HL-60 (cell line): ENCODE measurements at places on chromosomes 13 and 19.
A peak's percentile ranks its signal among the peaks of the same experiment; 100 is the strongest.

DNA sequence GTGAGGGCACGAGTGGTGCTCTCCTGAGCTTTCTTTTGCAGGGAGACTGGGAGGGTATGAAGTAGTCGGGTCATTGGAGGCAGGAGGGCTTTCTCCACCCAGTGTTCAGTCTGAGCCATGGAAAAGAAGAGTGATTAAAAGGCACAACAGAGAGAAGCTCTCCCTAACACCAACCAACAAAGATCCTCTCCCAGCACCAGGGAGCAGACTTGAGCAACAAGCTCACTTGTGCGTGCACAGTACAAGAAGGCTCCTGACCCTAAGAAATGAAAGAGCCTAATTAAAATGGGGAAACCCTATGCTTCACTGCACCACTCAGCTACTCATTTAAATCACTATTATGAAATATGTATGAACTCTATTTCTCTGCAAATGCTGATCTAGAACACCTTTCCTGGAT, 276.3 kb upstream of the SOX21 start:
- DNase-seq: no peak

GRCh38 chr13:76711550-76712182, 174.5 kb downstream of the KCTD12 start:
- DNase-seq: peak; percentile 41

- DNase-seq: peak; percentile 77
Measured at GRCh38 chr19:46753420-46754155, 7.3 kb upstream of the STRN4 start.

GRCh38 chr13:76019421-76020044, 383.4 kb downstream of the LMO7 start:
- no peak for DNase-seq

DNA sequence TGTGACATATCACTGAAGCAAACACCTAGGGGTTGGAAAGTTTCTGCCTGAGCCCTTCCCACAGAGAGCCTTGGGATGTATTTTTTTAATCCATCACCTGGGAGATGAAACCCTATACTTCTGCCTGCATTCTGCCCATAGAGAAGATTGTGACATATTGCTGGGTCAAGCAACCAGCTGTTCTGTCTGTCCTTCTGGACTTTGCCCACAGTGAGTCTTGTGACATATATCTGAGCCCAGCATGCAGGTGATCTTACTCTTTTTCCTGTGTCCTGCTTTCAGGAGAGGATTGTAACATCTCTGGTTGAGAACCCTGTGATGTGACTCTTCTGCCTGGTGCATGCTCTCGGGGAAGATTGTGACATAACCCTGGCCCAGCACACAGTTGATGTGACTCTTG, 24.9 kb upstream of the ZNF681 start:
- DNase-seq: no peak

DNA sequence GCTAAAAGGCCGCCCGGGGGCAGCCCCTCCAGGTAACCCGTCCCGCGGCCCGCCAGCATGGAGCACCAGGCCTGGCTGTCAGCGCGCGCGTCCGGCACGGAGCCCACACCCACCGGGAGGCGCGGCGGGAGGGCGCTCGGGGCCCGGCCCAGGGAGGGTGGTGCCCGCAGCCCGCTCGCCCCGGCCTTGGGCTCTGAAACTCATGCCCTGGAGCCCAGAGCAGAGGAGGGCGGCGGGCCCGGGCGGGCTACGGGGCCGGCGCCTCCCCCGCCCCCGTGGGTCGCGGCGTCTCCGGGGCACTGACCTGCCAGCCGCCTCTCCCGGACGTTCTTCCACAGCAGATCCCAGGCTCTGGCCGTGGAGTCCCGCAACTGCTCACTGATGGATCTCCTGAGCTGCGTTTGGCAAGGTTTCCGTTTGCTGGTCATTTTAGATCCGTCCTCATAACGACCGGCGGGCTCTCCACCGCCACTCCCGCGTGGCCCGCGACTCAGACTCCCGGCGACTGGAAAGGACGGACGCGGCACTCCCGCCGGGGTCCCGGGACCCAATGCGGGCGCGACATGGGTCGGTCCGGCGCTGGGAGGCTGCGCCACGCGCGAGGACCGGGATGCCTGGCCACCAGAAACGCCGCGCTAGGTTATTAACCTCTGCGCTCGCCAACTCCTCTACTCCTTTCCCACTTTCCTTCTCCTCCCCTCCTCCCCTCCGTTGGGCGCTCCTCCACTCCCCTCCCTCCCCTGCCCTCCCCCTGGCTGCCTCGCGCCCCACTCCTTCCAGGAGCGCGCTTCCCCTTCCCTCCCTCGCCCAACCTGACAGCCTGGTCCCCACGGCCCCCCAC, 64.7 kb upstream of the STARD13 start:
- DNase-seq: no peak

- DNase-seq: no peak
Measured at GRCh38 chr13:113620036-113620796, 35.7 kb downstream of the TFDP1 start.

GRCh38 chr19:46999878-47000277, 19.8 kb upstream of the NPAS1 start:
- DNase-seq: no peak

GRCh38 chr19:13012690-13013608, 17.7 kb downstream of the NFIX start:
- no peak for DNase-seq

- DNase-seq: no peak
Measured at GRCh38 chr19:20278342-20278741, 111.3 kb downstream of the ZNF486 start.

DNA sequence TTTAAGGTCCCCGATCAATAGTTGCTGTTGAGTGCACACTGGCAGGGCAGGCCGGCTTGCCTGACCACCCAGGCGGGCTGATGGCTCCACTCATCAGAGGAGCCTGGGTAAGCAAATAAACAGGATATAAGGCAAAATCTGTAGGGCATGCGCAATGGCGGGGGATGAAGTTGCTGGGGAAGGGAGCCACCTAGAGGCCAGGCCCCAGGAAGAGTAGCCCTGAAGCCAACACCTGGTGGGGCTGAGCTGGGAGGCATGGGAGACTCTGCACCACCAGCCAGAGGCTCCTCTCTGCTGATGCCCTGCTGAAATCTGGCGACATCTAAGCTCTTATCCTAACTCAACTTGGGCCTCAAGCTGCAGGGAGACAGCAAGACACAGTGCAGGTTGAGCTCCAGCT, 324.3 kb downstream of the ZNF536 start:
- no peak for DNase-seq

DNA sequence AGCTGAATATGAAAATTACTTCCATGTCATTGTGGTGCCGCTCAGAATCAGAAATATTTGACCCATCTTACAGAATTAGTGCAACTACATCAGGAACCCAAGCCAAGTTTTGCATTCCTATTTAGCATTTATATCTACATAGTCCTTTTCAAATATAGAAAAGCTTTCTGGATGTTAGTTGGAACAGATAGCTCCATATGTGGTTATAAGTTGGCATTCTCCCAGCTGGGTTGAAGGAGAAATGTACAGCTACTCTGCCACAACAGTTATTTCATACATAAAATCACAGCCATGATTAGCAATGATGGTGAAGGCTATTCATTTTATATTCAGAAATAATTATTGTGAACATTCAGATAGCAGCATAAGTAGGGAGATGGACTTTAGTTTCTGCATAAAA, 28.2 kb downstream of the HPN start:
- DNase-seq: no peak

DNA sequence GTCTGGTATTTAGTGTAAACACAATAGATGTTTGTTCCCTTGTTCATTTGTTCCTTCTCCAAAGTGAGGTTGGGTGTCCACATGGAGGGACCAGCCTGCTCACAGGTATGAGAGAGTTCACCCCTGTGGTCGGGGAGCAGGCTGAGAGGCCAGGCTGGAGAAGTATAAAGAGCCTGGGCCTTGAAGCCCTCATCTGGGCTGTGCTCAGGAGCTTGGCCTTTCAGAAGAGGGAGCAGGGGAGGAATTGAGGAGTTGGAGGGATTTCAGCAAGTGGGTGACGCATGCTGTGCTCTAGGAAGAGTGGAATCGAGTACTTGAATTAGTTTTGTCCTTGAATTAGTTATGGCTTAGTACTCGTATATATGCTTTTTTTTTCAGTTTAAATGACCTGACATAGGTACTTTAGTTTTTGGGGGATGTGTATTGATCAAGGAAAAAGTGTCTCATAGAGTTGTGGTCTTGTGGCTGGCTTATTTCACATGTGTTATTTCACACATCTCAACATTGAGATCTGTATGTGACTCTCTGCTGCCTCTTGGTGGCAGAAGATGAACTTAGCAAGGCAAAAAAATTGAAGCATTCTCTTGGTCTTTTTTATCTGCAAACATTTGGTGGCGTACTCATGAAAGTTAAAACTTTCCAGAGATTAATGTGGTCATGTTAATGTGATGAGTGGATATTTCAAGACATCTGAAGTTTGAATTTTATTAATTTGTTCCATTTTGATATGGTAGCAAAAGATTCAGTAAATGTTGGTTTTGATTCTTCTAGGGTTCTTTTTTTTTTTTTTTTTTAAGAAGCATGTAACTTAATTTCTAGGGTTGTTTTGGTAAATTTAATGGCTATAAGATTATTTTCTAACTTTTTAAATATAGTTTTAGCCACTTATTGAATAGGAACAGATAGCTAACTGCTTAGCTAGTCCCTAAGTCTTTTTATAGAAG, 54.3 kb downstream of the SLAIN1 start:
- peak; percentile 53 for DNase-seq

- DNase-seq: no peak
Measured at GRCh38 chr13:91540158-91540736, 141.8 kb downstream of the GPC5 start.

- DNase-seq: no peak
Measured at GRCh38 chr13:35293579-35294226, 182.8 kb downstream of the MAB21L1 start.

DNA sequence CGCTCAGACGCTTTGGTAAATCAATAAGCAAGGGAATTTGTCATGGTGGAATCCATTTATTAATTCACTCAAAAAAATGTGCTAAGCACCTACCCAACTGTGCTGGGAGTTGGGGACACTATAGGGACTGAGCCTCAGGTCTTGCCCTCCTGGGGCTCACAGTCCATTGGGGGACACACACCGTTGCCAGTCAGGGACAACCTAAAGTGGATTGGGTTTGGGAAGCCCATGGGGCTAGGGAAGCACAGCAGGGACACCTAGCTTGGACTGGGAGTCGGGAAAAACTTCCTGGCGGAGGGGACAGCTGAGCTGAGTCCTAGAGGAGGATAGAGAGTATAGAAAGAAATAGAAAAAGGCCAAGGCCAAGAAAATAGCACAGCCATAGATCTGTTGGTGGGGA, 8.5 kb downstream of the FOSB start:
- no peak for DNase-seq

GRCh38 chr19:54792814-54793213, 10.6 kb upstream of the KIR2DL4 start:
- no peak for DNase-seq

DNA sequence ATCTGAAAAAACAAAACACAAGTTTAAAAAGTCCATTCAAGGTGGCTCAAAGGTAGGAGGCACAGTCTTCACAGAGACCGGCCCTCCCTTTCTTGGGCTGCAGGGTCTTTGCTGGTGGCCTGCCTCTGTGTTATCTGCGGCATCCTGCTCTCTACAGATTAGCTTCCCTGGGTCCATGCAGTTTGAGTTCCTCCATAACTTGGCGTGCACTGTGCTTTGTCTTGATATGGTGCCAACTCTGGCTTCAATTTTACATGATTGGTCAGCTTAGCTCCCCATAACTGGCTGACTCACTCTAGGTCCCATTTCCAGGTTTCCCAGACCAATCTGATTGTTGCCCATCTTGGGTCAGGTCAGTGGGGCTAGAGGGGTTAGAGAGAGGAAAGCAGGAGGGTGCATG, 41.8 kb downstream of the TPT1 start:
- DNase-seq: no peak

DNA sequence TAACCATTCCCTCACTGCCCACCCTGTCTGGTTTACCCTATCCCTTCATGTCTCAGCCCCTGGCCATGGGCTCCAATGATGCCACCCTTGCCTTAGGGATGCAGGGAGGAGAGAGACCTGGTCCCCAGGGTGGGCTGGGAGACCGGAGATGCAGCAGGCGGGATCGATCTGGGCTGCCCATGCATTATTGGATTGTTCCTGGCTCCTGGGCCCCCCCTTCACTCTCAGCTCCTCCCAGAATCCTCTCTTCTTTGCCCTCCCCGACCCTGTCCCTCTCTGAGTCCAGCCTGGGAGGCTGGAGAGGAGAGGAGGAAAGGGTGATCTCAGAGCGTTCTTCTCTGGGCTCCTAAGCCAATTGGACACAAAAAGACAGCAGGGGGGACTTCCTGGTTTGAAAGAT, 5.8 kb downstream of the KASH5 start:
- no peak for DNase-seq

- DNase-seq: no peak
Measured at GRCh38 chr13:79401259-79402070, 4.6 kb downstream of the RBM26 start.

- DNase-seq: no peak
Measured at GRCh38 chr13:112179421-112179820, 112.5 kb downstream of the SOX1 start.

DNA sequence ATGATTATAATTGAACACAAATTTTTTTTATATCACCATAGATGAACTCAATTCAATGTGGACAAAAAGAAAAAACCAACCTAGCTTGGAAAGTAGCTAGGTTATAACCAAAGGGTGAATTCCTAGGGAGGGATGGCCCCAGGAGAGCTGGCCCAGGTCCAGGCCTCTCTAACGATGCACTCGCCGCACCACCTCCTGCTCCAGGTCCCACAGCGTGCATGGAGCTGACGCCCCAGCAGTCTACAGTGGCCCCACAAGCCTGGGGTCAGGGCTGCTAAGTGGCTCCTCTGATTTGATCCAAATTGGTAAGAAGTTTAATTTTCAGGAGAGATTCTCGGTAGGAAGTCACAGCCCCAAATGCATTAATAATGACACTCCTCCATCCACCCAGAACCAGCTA, 48.8 kb downstream of the TSHZ3 start:
- DNase-seq: no peak

DNA sequence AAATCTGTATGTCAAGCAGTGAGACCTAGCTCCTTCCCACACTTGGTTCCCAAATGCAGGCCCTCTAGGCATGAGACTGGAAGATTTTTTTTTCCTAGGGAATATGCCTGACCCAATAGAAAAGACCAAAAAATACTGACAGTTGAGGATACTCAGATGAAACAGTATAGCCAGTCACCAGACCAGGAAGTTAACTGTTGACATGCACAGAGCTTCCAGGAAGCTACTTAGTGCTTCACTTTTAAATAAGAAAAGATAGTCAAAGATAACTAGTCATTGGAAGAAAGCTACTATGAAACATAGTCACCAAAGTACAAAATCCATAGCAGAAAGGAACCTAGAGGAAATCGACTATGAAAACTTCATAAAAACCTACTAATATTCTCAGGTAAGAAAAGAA, 32.3 kb downstream of the BRCA2 start:
- no peak for DNase-seq

GRCh38 chr13:40792284-40793051, 3.1 kb downstream of the SLC25A15 start:
- no peak for DNase-seq
